Stimulated activated CD4-positive, alpha-beta T cell treated with anti-CD3 and anti-CD28 coated beads, TNF-alpha, amount 100 ng/mL, for 1 hour (primary cell): ENCODE measurements at places on chromosomes 12 and 14.

GRCh38 chr12:69284131-69284530 lies 44.8 kb downstream of the CPSF6 start:
- no peak for DNase-seq

DNA sequence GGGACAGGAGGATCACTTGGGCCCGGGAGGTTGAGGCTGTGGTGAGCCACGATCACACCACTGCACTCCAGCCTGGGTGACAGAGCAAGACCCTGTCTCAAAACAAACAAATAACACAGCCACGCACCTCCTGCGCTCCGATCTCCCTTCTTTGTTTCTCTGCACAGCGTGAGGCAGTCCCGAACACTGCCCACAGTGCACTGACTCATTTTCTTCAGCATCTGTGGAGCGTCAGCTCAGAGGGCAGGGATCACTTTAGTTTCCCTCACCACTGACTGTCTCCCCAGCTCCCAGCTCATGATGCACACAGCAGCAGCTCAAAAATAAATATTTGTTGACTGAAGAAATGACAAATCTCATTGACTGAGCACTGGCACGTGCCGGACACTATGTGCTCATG lies 883 bp upstream of the MYL2 start:
- DNase-seq: no peak

DNA sequence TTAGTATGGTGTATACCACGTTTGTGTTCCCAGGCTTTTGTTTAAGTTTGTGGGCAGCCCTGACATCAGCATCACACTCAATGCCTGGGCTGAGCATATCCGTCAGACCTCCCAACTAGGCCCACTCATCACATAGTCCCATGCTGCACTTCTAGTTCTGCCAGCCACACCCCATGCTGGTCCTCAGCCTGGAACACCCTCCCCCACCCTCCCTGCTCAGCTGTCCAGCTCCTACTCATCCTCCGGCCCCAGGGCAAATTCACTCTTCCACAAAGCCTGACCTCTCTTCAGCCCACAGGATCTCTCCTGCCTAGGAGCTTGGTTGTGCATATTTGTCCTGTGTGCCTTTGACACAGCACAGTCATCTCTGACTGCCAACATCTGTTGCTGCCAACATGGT lies 3.9 kb upstream of the ENDOU start:
- no peak for DNase-seq

GRCh38 chr12:29625359-29625953 lies 128.0 kb upstream of the OVCH1 start:
- DNase-seq: no peak

- no peak for DNase-seq
Observed at GRCh38 chr12:84813780-84814663, 98.6 kb downstream of the SLC6A15 start.

- DNase-seq: no peak
Observed at GRCh38 chr14:65413739-65414045, 1.2 kb downstream of the FUT8 start.

DNA sequence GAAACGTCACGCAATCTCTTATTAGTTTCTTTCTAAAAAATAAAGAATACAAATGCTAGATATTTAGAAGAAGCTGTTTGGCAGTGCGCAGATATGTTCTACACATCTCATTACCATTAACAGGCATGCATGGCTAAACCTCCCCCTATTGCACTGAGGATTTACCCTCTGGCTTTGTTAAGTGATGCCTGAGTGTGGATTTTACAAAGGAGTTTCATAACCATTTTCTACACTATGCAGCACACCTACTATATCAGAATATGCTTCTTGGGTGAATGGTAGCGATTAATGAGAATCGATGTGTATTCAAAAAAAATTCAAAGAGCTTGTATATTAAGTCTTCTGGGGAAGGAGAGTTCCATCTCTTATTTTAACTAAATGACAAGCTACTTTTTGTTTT lies 1.1 kb upstream of the RMST start:
- no peak for DNase-seq

- no peak for DNase-seq
Observed at GRCh38 chr14:89504602-89505313, 87.7 kb upstream of the FOXN3 start.

GRCh38 chr14:80764921-80765507 lies 176.5 kb downstream of the CEP128 start:
- no peak for DNase-seq

- no peak for DNase-seq
Observed at GRCh38 chr14:34237677-34238076, 224.4 kb downstream of the SPTSSA start.

- no peak for DNase-seq
Observed at GRCh38 chr12:7497661-7498060, 5.9 kb downstream of the CD163 start.

- no peak for DNase-seq
Observed at GRCh38 chr12:111250251-111250881, 118.5 kb downstream of the PHETA1 start.

- no peak for DNase-seq
Observed at GRCh38 chr14:54312166-54312801, 84.5 kb upstream of the CDKN3 start.

DNA sequence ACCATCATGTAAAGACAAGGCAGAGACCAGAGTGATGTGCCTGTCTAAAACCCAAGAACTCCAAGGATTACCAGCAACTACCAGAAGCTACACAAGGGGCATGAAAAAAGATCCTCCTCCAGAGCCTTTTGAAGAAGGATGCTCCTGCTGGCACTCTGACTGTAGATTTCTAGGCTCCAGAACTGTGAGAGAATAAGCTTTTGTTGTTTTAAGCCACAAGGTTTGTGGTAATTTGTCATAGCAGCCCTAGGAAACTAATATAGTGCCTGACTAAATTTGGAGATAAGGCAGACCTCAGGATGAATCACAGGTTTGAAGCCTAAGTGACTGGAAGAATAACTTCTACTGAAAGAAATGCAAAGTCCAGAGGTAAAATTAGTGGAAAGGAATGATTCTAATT lies 132.9 kb downstream of the CEP83 start:
- DNase-seq: no peak

GRCh38 chr12:96034621-96035282 lies 635 bp downstream of the LTA4H start:
- no peak for DNase-seq

GRCh38 chr14:68669111-68669511 lies 123.8 kb downstream of the ZFP36L1 start:
- no peak for DNase-seq

DNA sequence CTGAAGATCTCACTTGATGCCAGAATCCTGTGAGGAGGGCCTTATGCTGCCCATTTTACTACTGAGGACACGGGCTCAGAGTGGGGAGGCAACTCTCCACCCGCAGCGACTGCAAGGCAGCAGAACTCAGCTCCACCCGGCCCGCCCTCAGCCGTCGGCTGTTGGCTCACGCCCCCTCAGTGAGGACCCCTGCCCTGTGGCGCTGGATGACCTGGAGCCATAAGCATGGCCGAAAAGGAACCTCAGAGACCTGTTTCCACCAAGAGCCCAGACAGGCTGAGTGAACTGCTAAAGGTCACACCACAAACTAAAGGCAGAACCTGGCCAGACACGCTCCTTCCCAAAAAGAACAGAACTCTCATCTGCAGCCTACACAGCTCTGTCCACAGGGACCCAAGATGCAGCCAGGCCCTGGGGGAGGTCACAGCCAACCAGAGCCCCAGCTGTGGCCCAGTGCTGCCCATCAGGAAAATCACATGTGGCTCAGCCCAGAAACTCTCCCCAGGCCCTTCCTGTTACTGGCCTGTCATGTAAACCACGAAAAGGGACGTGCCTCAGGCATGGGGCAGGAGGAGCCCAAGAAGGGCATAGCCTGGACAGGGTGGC lies 32.8 kb downstream of the CCNK start:
- DNase-seq: no peak

DNA sequence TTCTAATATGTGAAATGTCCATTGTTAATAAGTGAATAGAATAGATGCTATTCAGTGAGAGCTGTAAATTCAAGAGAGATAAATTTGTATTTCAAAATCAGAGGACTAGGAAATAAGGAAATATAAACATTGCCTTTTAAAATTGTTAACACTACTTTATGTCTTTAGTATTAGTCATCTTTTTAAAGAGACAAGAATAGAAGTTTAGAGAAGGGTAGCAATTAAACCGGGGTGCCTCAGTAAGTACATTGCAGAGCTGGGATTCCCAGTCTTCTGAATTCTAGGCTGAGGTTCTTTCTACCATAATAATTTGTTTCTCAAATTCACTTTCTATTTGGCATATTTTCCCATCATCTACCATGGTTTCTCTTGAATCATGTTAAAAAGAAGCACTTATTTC lies 498.6 kb downstream of the SLC16A7 start:
- no peak for DNase-seq

- no peak for DNase-seq
Observed at GRCh38 chr12:69055280-69055679, 122.3 kb upstream of the CPM start.

DNA sequence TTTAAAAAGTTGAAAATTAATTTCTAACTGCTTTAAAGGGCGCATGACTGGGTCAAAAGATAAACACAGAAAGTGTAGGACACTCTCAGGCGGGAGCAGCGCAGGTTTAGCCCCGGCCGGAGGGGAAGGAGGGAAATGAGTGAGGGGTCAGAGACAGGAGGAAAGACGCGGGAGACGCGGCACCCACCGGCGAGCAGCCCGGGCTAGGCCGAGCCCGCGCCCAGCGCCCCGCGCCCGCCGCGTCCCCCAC lies 591 bp downstream of the GXYLT1 start:
- no peak for DNase-seq

DNA sequence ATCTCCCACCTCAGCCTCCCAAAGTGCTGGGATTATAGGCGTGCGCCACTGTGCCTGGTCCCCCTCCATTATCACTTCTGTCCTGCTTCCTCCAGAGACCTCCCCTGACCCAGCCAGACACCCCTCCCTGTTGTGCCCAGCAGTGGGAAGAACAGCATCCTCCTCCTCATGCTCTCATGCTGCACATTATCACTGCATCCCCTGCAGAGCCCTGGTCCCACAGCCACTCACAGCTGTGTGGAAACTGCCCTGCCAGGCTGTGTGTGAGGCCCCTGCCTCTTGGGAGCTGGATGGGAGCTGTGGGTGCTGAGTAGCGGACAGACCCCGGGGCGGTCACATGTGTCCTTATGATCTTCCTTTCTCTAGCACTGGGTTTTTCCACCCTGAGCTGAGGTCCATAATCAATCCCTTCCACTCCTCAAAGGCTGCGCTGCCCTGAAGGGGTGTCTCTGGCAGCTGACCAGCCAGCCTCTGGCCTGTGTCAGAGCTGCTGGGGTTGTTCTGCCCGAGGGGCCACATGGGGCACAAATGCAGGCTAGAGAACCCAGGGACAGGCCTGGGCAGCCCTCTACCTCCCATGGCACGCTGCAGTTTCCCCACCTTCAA lies 9.2 kb downstream of the HIP1R start:
- DNase-seq: no peak

- no peak for DNase-seq
Observed at GRCh38 chr14:76922584-76922983, 96.4 kb downstream of the LRRC74A start.
